ENCODE measurements at places on chromosomes 2 and 18. TPM values are rescaled to one million over a fixed set of nuclear protein-coding genes. Genes with fewer than 3 reads are reported as not detected.

RAPGEF4 gene
- total RNA-seq, result 6.4 TPM

SCYGR4 gene
- total RNA-seq, result not detected

ST3GAL5 gene
- 56.2 TPM for total RNA-seq

- no peak for DNase-seq
These were observed 88.1 kb downstream of the VSNL1 start for GRCh38 chr2:17628349-17629261.

IKZF2 gene
- 12.7 TPM for total RNA-seq

GRCh38 chr18:39935598-39935997 lies 2019.4 kb upstream of the PIK3C3 start:
- DNase-seq, result no peak

GCA gene
- total RNA-seq, result 37.4 TPM

FAHD2B gene
- total RNA-seq, result 12.7 TPM

LINC00305 gene
- total RNA-seq, result not detected

- no peak for DNase-seq
These were observed 190.8 kb upstream of the PARD3B start for GRCh38 chr2:204354442-204354856.

AMER3 gene
- total RNA-seq, result 0.03 TPM

- DNase-seq, result no peak
These were observed 87.8 kb upstream of the TMEM17 start for GRCh38 chr2:62593825-62594224.

DNA sequence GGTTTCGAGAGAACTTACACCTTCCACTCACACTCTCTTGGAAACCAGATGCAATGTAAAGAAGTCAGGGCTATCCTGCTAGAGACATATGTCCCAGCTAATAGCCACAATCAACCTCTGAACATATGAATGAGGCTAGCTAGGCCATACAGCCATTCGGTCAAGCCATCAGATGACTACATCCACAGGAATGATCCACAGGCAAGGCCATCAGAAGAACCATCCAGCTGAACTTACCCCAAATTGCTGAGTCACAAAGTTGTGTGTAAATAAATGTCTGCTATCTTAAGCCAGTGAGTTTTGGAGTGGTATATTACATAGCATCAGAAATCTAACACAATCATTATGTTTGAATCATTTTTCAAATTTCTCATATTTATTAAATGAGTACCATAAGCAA lies 5.2 kb upstream of the SPAST start:
- DNase-seq, result no peak

NT5DC4 gene
- total RNA-seq, result 0.12 TPM

SPATA3 gene
- total RNA-seq, result not detected

CAPN14 gene
- 0.14 TPM for total RNA-seq

TUBA3E gene
- not detected for total RNA-seq

EDAR gene
- 2.0 TPM for total RNA-seq

LIPG gene
- total RNA-seq, result 138 TPM

GRCh38 chr2:237529452-237530402 lies 36.6 kb upstream of the PRLH start:
- no peak for DNase-seq

GRCh38 chr2:34545486-34546136 lies 946.5 kb upstream of the FAM98A start:
- no peak for DNase-seq

HOXD4 gene
- 1.0 TPM for total RNA-seq

MTA3 gene
- total RNA-seq, result 39.2 TPM

GRCh38 chr18:2897448-2898185 lies 50.8 kb downstream of the EMILIN2 start:
- no peak for DNase-seq

PNPT1 gene
- 15.9 TPM for total RNA-seq

DNA sequence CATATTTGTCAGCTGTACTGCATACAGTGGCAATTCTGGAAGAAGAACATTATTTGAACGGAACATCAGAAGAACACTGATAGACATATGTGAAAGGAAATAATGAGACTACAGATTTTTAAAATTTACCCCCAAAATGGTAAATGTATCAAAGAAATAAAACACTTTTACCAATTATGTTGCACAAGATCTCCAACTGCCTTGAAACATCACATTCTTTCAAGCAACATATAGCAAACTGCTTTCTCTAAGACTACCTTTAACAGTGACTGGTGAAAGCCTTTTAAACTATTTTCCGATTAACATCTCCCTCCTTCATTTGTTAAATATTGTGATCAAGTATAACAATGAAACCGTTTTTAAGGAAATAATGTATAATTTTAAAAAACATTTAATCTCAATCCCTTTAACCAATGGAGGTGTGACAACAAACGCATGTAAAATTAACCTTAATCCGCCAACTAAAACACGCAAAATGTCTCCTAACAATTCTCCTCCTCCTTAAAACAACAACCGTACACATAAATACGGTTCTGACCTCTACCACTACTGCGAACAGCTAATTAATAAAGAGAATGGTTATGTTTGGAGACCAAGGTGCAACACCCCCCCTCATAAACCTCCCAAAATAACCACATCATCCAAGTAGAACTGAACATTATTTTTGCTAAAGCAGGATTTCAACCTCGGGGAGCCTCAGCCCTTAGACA lies 2.4 kb downstream of the FBXO11 start:
- DNase-seq, result no peak

MSTN gene
- 0.23 TPM for total RNA-seq

- no peak for DNase-seq
These were observed 173.6 kb downstream of the BCL2 start for GRCh38 chr18:63145851-63146555.

DNA sequence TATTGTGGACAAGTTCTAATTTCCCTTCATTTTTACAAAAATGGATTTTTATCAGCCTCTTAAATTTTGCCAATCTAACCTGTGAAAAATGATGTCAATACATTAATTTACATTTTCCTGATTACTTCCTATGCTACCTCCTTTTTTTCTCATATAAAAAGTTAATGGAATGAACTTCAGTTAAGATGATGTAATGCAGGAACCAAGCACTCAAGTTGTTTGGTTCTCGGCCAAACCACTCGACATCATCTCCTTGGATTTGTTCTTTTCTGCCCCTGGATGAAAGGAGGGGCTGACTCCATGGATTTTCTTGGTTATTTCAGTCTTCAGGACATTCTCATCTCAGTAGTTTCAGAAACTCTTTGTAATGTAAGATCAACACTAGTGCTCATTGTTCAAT lies 253.1 kb upstream of the NXPH2 start:
- no peak for DNase-seq

DNA sequence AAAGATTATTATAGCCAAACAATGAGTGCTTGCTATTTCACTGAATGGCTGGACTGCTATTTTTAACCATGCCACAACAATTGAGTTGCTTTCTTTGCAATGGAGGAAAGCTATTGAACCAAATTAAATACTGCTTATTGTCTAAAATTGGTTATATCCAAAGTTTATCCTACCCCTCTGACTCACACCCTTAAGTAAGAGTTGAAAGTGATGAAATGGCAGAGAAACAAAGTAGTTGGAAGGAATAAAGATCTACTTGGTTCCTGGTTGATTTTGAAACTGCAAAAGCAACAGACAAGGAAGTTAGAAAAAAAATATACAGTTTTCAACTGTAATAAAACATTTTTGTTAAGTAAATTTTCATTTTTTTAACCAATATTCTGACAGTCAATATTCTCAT lies 47.5 kb downstream of the EML4 start:
- DNase-seq, result no peak

GRCh38 chr2:219598308-219599078 lies 836 bp downstream of the STK11IP start:
- DNase-seq, result no peak

KLHL30 gene
- total RNA-seq, result 2.0 TPM

GRCh38 chr2:128682266-128682665 lies 363.6 kb upstream of the HS6ST1 start:
- DNase-seq, result no peak

DNA sequence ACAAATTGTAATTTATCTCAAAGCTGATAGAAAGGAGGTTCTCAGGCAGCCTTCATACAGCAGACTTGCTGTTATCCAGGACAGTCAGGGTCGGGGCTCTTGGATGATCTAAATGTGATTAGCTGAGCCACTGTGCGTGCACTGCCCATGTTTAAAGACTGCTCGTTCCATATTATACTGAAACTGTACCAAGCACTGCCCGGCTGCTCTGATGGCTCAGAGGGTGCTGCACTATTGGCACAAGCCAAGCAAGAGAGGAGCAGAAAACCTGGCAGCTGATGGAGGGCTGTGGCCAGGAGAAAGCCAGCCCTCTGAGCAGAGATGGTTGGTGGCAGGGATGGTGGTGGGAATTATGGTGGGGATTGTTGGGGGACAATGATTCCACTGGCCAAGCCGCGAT lies 63.4 kb downstream of the COL6A3 start:
- DNase-seq, result no peak

GRCh38 chr18:5894611-5895298 lies 567 bp downstream of the TMEM200C start:
- no peak for DNase-seq

UPP2 gene
- not detected for total RNA-seq

C2orf66 gene
- total RNA-seq, result not detected

GRCh38 chr2:96108541-96109360 lies 7.6 kb downstream of the ADRA2B start:
- no peak for DNase-seq

DNA sequence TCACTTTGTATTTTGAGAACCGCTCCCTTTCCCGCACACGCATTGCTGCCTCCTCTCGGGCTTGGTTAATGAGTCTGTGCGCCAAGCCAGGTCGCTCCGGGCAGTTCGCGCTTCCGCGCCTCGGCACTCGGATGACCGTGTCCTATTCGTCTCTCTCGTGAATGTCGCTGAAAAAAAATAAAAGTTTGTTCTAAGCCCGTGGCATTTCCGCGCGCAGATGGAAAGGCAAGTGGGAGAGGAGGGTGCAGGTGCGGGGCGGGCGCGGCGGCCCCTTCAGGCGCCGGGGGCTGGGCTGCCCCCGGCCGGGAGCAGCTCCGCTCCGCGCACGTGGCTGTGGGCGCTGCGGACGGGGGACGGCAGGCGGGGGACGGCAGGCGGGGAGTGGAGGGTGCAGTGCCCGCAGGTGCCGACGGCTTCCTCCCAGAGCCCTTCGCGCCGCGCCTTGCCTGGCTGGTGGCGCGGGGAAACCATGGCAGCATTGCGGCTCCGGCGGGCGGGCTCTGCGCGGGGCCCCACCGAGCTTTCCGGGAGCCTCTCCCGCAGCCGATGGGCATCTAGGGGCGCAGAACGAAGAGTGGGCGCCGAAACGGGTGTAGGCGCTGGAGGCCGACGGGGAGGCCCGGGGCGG lies 159.6 kb upstream of the SIX2 start:
- DNase-seq, result no peak

L3MBTL4 gene
- total RNA-seq, result 16.1 TPM

SPEG gene
- total RNA-seq, result 80.5 TPM

GRCh38 chr2:64485961-64486360 lies 32.0 kb downstream of the LGALSL start:
- DNase-seq, result no peak

DNA sequence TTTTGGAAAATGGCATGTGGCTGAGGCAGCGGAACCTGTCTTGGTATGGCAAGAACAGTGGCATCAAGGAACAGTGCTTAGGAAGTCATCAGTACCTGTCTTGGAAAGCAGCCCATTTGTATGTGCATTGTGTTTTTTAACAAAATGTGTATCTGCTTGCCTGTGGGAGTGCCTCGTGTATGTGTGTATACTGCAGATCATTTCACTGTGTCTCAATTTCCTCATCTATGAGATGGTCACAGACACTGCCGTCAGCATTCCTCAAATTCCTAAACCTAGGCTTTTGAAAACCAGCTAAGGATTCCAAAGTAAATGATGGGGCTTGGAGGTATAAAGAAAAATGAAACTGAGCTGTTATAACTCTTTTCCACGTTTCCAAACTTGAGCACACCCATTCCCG lies 441.3 kb downstream of the RND3 start:
- no peak for DNase-seq

MYO5B gene
- total RNA-seq, result 63.1 TPM

PPP3R1 gene
- 47.7 TPM for total RNA-seq

MOCOS gene
- 7.5 TPM for total RNA-seq

GRCh38 chr2:75336451-75336850 lies 137.1 kb upstream of the TACR1 start:
- DNase-seq, result no peak

- DNase-seq, result peak; percentile 85
These were observed 707 bp upstream of the DGUOK start for GRCh38 chr2:73925853-73926492.

GRCh38 chr2:14632133-14632936 lies at the start of gene LRATD1:
Gene LRATD1 (plus strand): TSS chr2:14632717. CDS start chr2:14633980, 1,263 bp downstream.
- DNase-seq, result peak; percentile 93

DNA sequence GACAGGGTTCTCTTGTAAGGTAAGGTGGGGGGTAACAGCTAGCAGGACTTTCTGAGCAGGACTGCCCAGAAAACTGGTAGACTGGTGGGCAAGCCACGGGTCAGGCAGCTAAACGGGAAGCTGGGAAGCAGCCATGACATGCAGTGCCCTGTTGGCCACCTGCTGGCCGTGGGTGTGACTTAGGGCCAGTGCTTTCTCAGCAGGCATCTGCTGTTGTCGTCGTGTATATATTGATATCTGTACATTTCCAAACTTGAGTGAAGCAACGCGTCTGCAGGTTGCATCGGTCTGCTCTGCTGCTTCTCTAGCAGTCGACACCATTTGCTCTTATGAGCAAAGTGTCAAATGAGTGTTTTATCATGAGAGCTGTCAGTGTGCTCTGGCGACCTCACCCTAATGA lies 31.0 kb downstream of the COA5 start:
- no peak for DNase-seq

GRCh38 chr18:3294435-3295080 lies 32.6 kb downstream of the MYL12B start:
- DNase-seq, result no peak

- peak; percentile 42 for DNase-seq
These were observed 2.1 kb upstream of the CXCR1 start for GRCh38 chr2:218168635-218169462.

RPS27A gene
- total RNA-seq, result 605 TPM

DNA sequence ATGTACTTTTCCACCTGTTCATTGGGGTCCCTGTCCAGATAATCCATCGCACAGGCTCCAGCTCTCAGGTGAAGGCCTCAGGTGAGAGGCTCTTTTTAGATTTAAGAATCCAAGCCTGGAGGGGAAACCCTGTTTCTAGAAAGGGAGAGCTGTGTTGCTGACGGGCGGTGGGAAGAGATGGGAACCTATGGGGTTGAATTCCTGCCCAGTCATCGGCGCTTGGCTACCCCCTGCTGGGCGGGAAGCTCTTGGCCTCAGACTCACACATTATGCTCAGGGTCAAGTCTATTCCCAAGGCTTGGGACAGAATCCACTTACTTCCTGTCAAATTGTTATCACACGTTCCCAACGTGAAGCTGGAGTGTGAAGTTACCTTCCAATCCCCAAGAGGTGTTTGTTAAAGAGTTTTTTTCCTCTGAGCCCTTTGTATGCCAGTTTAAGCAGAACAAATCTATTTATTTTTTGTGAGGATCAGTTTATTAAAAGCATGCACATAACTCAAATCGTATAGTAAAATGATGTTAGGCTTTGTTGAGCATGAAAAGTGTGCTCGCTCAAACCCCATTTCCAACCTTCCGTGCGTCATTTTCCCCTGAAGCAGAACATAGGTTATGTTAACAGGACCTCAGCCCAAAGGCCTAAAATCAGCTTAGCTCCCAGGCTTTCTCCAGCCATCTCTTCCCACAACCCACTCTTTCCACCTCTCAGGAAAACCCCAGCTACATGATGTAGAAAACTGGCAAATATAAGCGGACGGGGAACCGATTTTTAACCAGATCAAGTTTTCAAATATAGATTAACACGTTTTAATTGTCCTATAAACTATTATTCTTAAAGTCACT lies 181.7 kb upstream of the ETAA1 start:
- peak; percentile 37 for DNase-seq

Measured in mucosa of gallbladder (tissue), 1 donor.